Vagina (tissue), 2 donors: ENCODE measurements at places on chromosomes 5 and 9.

- no peak for DNase-seq
These were observed 30.5 kb upstream of the DAB2IP start for GRCh38 chr9:121620777-121621449.

GRCh38 chr9:81314490-81314889 lies 374.9 kb downstream of the TLE1 start:
- DNase-seq, result no peak

GRCh38 chr5:149073213-149073612 lies 10.4 kb upstream of the SH3TC2 start:
- no peak for DNase-seq

DNA sequence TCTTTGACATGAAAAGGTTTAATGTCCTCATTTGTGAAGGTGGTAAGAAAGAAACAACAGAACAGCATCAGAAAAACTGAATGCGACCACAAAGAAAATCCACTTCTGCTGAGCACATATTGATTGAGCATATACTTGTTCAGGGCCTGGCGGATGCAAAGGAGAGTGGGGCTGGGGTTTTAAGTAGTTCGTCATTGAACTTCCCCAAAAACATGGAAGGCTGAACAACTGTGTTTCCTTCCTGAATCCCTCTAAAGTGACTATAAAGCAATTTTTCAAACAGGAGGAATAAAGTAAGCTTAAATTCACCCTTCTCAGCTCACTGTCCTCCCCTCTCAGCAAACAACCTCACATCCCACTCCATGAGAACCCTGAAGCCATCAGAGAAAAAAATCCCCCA lies 262.9 kb downstream of the AGTPBP1 start:
- no peak for DNase-seq

GRCh38 chr9:123102375-123103113 lies 69.1 kb downstream of the GPR21 start:
- no peak for DNase-seq

- no peak for DNase-seq
These were observed 185.0 kb downstream of the GLIS3 start for GRCh38 chr9:4114569-4115505.
